WTC11 (cell line): ENCODE measurements at places on chromosomes 13 and 19.

DNA sequence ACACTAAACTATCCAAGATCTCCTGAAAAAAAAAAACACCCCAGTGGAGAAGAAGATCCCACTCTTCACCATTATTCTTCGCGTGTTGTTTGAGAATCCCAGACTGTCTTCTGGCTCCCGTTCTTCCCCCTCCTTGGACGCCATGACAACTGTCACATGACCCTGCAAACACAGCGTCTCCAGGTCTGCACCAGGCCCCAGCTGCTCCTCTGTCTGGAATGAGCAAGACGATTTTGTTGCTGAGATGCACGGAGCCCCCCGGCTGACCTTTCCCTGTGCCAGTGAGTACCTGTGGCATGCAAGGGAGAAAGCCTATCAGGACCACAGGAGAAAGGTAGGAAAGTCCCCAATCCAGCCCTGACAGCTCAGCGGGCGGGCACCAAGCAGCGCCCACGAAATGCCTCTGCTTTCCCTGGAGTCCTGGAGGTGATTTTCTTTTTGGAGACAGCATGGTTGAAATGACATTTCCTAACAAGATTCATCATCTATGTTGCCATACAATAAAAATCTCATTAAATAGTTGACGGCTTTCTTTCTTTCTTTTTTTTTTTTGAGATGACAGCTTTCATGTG, at the start of gene CFAP97D2:
Gene CFAP97D2, plus strand, starts transcription at position 171 of the 572 bp plus-strand sequence. Its CDS starts 74 bp downstream, at position 245.
- no peak for DNase-seq

GRCh38 chr13:60838581-60838980, 441.6 kb downstream of the TDRD3 start:
- DNase-seq, result no peak

- no peak for DNase-seq
Measured at GRCh38 chr13:94481941-94482340, 2.5 kb upstream of the DCT start.

DNA sequence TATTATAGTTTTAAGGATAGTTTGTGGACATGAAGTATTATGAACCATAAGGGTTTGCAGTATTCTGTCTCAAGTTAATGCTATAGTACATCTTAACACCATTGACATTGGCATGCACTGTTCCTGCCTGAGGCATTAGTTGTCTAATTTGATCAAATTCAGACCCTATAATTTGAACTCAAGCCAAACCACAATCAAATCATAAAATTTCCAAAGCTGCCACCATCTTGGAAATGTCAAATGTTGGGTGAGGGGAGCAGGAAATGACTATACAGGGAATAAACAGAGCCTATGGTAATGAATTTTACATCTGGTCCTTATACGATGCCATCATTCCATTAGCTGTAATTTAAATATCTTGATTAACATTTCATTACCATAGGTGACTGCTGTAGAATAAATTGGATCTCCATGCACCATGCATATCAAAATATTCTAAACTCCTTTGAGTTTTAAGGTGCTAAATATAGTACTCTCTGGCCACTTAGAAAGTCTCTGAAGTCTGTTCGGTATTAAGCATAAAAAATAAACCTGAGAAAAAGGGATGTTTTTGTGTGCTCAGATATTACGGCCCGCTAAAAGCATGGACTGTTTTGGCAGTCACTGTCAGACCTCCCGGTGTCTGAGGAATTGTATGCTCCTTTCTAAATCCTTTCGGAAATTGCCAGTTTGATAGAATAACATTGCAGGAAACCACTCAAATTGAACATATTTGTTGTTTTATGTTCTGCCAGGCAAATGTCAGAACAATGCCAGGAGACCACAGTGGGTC, 257.7 kb downstream of the SPRY2 start:
- DNase-seq, result no peak

GRCh38 chr19:43704002-43704705, 11.7 kb upstream of the IRGC start:
- DNase-seq, result no peak

- DNase-seq, result no peak
Measured at GRCh38 chr13:38361542-38362262, 12.1 kb downstream of the UFM1 start.

DNA sequence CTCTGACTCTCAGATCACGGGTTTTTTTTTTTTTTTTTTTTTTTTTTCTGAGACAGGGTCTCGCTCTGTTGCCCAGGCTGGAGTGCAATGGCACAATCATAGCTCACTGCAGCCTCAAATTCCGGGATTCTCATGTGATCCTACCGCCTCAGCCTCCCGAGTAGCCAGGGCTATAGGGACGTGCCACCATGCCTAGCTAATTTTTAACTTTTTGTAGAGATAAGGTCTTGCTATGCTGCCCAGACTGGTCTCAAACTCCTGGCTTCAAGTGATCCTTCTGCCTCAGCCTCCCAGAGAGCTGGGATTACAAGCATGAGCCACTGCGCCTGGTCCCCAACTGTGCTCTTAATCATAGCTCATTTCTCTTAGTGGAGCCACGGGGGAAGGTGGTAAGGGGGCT, 4.6 kb upstream of the GRAMD1A start:
- DNase-seq, result no peak
